ENCODE measurements at places on chromosomes 7 and 10.

DNA sequence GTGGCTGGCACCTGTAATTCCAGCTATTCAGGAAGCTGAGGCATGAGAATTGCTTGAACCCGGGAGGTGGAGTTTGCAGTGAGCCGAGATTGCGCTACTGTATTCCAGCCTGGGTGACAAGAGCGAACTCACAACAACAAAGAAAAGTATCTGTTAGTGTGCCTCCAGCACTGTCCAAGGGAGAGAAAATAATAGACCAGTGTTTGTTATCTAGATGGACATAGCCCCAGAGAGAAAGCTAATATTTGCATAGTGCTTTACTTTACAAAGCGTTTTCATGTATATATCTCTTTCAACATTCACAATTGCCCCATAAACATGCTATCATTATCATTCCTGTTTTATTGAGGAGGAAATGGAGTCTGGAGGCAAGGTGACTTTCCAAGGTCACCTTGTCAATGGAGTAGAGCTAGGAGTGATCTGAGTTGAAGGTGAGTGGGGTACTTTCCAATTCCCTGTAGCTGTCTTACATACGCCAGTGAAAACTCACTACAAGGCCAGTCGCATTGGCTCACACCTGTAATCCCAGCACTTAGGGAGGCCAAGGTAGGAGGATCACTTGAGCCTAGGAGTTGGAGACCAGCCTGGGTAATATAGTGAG lies 49.7 kb upstream of the KIF5B start:
- no peak for DNase-seq

DNA sequence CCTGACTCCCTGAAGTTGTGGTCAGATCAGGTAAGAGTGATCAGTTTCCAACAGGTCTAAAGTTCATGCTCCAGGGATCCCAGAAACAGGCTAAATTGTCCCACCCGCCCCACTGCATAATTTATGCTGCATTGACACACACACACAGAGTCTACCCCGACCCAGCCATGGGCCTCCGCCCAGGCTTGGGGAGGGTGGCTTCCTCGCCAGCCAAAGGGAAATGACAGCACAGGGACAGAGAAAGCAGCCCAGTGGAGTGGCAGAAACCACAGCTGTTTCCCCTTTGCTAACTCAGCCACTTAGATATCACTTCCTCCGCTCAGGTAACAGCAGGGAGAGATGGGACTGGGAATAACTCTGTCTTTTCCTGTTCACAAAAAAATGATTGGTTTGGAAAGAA lies 9.4 kb downstream of the SH3PXD2A start:
- DNase-seq, result no peak

DNA sequence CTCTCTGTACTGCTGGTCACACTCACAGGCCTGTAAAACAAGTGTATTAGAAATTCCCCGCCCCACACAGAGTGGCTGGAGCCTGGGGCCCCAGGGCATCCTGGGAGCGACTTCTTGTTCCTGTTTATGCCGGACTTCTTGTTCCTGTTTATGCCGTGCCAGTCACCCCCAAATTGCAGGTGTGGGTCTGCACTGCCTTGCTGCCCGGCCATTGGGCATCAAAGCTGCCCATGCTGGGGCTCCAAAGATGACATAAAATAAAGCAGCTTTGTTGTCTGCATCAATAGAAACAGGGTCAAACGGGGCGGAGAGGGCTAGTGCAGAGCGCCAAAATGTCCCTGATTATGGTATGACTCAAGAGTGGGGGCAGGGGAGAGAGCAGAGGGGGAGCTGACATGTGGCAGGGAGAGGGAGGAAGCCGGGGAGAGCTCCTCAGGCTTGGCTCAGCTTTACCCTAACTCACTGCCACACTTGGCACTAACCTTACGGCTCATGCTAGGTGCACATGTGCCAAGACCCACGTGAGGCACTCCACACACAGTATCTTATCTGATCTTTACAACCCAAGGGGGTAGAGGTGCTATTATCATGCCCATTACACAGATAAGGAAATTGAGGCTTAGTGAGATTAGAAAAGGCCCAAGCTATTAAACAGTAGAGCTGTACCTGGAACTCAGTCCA lies 98.4 kb downstream of the PIP4K2A start:
- peak; percentile 40 for DNase-seq

DNA sequence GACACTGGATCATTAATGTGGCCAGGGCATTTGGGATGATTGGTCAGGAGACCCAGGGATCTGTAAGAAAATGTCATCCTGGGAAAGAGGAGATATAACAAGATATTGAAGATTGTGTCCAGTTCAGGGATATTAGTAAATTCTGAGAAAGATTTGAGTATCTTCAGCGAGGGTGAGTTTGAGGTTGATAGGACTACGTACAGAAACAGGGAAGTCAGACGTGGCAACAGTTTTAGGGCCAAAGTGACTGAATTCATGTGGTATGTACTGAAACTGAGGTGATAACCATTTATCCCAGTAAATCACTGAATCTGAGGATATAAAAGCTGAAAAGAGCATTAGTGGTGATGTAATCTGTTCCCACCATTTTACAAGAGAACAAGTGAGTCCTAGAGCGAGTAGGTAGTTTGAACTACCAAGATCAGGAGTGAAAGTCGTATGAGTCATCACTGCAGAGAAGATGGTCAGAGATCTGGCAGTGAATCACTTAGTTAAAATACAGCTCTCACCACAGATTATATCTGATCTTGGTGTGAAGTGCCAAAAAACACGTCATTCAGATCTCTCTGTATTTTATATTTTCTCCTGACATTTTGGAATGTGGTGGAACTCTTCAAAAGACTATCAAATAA lies 220.5 kb downstream of the CDK14 start:
- peak; percentile 99 for DNase-seq

DNA sequence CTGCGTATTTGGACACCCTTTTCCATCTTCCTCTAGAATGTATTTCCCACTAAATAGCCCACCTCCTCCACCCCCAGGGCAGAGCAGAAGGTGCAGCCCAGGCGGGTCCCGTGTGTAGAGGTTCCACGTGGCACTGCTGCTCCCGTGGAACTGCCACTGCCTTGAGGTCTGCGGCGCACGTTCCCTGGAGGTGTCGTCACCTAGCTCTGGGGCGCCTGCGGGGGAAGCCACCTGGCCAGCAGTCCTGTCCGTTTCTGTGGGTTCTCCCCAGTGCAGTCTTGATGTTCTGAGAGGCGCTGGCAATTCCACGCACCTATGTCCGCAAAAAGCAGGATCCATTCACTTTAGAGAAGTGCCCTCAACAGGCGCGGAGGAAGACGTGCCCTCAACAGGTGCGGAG lies 21.9 kb downstream of the BNIP3 start:
- no peak for DNase-seq

DNA sequence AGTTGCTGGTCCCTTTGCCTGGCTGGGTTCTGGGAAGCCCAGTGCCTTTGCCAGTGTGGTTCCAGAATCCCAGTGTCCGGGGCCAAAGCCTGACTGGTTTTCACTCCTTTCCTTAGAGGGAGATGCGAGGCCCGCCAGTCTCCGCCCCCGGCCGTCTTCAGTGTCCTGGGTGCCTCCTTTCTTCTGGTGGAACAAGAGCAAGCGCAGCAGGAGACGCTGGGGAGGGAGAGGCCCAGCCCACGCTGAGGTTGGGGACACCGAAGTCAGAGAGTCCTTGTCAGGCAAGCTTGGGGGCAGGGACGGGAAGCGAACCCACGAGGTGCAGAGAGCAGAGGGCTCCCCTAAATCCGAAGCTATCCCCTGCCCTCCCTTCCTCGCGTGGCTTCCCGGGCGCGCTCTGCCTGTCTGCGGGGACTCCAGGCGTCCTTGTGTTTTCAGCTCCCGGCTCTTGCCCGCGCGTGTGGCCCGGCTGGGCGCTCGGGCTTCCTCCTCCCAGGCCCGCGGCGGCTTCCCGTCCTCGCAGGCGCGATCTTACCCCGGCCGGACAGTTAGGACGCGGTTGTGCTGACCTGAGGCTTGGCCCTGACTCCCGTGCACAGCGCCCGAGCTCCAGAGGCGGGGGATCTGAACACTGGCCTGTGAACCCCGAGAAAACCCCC lies 60.6 kb upstream of the UBE3C start:
- peak; percentile 10 for DNase-seq

- no peak for DNase-seq
These were observed 63.5 kb upstream of the SH2B2 start for GRCh38 chr7:102223184-102223583.

Data from iris pigment epithelial cell (primary cell).